Breast epithelium (tissue), 4 donors: ENCODE measurements at places on chromosomes 5 and 9.

- no peak for DNase-seq
These were observed 416.4 kb upstream of the IRX1 start for GRCh38 chr5:3179220-3179619.

DNA sequence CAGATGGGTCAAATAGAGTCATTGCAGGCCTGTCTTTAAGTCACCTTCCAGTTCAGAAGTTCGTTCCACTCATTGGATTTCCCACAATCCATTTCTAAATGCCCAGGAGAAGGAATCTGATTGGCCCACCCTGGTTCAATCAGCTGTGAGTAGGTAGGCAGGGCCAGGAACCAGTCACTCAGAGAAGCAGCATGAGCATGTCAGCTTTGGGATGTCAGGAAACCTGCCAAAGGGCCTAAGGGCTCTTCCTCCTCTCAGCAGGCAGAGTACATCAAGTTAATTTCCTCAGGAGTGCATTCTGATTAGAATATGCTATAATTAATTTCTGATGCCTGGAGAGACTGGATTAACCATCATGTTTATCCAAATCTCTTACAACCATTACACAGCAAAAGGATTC, 412.9 kb upstream of the CCNH start:
- DNase-seq: no peak

DNA sequence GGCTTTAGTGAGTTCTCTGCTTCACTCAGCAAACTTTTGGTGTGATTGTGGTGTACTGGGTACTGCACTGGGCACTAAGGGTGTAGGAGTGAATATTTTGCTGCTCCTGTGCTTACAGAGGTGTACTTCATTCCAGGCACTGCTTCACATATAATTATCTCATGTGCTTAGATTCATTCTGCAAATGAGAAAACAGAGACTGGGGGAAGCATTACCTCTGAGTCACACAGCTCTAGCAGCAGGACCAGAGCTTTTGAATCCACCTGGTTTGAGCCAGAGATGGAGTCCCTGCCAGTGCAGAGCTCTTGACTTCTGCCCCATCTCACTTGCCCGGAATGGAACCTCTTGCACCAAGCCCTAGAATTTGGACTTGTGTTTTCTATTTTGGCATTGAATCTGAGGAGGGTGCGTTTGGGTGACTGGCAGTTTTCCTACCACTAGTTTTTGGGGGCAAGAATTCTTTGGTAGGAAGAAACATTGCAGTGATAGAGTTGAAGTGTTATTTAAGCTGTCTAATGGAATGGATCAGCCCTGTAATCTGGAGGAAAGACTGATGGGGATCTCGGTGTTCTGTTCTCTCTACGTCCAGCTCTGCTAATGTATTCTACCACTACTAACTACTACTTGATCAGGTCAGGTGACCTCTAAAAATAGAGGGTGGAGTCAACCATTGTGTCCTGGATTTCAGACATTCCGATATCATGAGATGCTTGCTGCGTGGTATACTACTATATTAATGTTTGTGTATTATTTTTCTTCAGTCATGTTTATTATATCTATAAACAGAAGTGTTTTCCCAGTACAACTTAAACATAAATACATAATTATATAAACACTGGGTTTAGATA, 2.5 kb downstream of the ARHGAP26 start:
- no peak for DNase-seq

DNA sequence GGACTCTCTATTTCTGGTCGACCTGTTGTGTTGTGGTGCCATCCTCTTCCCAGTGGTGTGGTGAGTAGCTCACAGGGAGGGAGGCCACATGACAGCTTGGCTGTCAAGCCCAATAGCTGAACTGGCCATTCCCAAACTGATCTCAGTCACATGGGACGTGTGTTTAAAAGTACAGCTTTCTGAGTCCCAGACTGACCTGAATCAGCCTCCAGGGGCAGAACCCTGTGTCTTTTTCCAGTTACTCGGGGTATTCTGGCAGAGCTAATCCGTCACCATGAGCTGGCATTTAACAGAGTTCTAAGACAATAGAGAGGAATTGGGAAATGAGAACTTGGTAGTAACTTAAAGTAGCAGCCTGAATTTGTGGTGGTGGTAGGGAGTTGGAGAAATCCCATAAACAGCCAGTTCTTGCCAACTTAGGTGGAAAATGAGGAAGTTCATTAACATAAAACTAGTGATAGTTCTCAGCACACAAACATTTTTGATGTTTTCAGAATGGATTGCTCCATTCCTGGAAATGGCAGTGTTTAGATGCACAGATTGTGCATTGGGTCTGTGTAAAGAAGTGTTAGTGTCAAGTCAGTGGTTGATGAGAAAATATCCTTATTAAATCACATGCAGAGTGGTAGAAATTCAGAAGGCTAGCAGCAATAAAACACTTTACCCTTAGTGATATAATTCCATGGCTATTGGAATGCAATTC, 50.9 kb downstream of the GPR107 start:
- no peak for DNase-seq

GRCh38 chr9:22056402-22056801, 47.3 kb upstream of the CDKN2B start:
- DNase-seq: no peak

DNA sequence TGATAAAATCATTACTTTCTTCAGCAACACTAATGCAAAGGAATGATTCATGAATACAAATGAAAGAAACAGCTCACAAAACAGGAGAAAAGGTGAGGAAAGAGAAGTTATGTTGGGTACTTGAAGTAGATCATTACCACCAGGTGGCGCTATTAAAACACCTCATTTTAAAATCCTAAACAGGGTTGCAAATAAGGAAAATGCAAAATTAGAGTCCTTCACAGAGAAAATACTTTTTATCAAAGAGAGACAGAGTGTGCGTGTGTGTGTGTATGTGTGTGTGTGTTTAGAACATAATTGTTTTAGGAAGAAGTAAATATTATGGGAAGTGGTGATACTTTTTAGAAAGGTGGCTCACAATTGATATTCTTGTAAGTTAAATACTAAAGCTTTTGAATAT, 49.5 kb upstream of the CD180 start:
- no peak for DNase-seq

GRCh38 chr9:137416563-137417151, 6.3 kb downstream of the EXD3 start:
- no peak for DNase-seq

DNA sequence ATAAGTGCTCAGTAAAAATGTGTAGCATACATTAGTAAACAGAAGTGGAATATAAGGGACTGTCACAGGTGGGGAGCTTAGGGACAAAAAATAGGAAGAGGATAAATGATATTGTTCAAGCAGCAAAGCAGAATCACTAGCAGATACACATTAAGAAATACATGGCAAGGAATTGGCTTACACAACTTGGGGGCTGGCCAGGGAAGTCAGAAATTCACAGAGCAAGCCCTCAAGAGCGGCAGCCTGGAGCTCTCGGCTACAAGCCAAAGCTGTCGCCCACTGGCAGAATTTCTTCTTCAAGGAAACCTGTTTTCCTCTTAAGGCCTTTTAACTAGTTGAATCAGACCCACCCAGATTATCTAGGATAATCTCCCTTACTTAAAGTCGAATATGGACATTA, 73.0 kb upstream of the SMIM23 start:
- no peak for DNase-seq
